Left renal cortex interstitium (tissue), 4 donors: ENCODE measurements at places on chromosomes 1 and 21. TPM values are rescaled to one million over a fixed set of nuclear protein-coding genes. Genes with fewer than 3 reads are reported as not detected.
A peak's percentile ranks its signal among the peaks of the same experiment; 100 is the strongest.

The NUDT17 gene
- polyA plus RNA-seq, result 9.1 TPM

The MSH4 gene
- polyA plus RNA-seq, result 0.21 TPM

The TBX15 gene
- 0.30 TPM for polyA plus RNA-seq

The TMEM39B gene
- 25.5 TPM for polyA plus RNA-seq

The GJB5 gene
- polyA plus RNA-seq, result not detected

The RPF1 gene
- 44.3 TPM for polyA plus RNA-seq

The NPPB gene
- polyA plus RNA-seq, result not detected

The HCN3 gene
- 8.4 TPM for polyA plus RNA-seq

The IL10 gene
- not detected for polyA plus RNA-seq

The CRB1 gene
- 3.0 TPM for polyA plus RNA-seq

The S100A3 gene
- polyA plus RNA-seq, result 0.52 TPM

The PLOD1 gene
- 94.9 TPM for polyA plus RNA-seq

The DUSP10 gene
- polyA plus RNA-seq, result 2.9 TPM

The OR2L3 gene
- polyA plus RNA-seq, result not detected

The RPTN gene
- not detected for polyA plus RNA-seq

The CYP2J2 gene
- polyA plus RNA-seq, result 1.2 TPM

The HDAC1 gene
- polyA plus RNA-seq, result 159 TPM

DNA sequence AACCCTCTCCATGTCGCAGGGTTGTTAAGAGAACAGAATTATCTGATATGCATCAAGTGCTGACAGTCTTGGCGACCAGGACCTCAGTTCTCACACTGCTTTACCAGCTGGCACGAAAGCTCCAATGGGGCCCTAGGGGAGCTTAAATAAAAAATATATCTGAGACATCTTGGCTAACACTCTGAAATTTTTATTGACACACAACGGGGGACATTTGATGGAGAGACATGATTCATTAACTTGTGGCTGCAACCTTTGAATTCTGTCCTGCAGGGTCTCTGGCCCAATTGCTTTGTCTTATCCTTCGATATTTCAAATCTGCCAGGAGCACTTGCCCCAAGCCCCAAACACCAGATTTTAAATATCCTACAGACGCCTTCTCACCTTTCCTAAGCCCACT, 567.0 kb downstream of the AJAP1 start:
- DNase-seq, result no peak

GRCh38 chr1:205750138-205751035, at the start of gene NUCKS1:
NUCKS1 (minus strand) TSS chr1:205750182; CDS start chr1:205749973, 209 bp downstream.
- DNase-seq, result peak; percentile 98

DNA sequence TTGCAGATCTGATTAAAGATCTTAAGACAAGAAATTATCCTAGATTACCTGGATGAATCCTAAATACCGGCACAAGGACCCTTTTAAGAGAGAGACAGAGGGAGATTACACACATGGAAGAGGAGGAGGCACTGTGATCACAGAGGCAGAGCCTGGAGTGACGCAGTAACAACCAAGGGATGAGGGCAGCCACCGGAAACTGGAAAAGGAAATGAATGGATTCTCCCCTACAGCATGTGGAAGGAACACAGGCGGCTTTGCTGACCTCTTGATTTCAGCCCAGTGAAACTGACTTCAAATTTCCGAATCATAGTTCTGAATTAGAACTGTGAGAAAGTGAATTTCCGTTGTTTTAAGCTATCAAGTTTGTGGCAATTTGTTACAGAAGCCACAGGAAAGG, 50.2 kb upstream of the IVNS1ABP start:
- no peak for DNase-seq

DNA sequence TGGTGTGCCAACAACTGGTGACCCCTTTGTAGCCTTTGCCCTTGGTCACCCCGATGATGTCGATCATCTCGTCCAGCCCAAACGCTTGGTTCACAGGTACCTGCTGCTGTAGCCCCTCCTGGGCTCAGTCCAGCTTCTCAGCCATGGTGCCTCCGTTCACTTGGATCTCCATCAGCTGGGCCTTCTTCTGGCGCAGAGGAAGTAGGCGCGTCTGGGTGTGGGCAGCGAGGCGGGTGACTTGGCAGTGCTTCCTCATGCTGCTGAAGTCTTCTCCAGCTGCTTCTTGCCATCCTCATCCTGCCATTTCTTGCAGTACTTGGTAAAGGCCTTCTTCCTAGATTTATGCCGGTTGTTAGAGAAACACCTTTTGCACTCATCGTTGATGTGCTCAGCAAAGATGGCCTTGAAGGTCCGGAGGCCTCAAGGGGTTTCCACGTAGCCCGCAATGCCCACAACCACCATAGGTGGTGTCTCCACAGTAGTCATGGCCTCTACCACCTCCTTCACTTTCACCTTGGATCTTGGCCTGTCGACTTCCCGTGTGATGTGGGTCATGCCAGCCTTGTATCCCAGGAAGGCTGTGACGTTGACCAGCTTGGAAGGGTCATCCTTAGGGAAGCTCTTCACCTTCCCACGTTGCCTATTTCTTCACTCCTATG, 13.0 kb downstream of the DOP1B start:
- DNase-seq, result no peak

- no peak for DNase-seq
Measured at GRCh38 chr1:59123081-59123681, 173.7 kb upstream of the FGGY start.

DNA sequence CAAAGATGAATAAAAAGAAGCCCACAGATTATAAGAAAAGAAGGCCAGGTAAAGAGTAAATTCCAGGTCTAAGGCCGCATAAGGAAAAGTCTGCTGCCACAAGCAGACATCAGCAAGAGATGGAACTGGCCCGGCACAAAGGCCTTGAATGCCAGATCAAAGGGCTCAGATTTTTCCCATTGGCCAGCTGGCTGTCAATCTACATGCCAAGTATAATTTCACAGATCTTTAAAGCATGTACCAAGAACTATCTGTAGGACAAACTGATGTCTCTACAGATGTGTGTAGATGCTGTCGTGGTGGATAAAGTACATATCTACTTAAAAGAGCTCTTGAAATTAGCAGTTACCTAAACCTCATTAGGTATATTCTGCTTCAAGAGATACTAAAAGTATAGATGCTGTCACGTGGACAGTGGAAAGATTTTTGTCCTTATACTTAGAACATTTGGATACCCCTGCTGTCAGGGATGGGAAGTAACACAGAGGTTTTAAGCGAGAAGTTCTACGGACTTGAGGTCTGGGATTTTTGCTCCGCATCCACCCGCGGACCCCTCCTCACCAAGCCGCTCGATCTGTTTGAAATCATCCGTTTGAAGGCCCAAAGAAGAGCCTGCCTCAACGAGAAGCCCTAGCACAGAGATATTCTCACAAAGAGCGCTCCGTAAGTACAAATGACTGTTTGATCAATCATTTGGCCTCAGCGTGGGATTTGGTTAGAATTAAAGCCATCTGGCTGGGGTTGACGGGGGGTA, 10.1 kb downstream of the GLIS1 start:
- DNase-seq, result no peak

GRCh38 chr21:34813266-34813894, 144.6 kb downstream of the CLIC6 start:
- DNase-seq, result no peak

- no peak for DNase-seq
Measured at GRCh38 chr1:75423616-75424015, 187.3 kb downstream of the SLC44A5 start.

DNA sequence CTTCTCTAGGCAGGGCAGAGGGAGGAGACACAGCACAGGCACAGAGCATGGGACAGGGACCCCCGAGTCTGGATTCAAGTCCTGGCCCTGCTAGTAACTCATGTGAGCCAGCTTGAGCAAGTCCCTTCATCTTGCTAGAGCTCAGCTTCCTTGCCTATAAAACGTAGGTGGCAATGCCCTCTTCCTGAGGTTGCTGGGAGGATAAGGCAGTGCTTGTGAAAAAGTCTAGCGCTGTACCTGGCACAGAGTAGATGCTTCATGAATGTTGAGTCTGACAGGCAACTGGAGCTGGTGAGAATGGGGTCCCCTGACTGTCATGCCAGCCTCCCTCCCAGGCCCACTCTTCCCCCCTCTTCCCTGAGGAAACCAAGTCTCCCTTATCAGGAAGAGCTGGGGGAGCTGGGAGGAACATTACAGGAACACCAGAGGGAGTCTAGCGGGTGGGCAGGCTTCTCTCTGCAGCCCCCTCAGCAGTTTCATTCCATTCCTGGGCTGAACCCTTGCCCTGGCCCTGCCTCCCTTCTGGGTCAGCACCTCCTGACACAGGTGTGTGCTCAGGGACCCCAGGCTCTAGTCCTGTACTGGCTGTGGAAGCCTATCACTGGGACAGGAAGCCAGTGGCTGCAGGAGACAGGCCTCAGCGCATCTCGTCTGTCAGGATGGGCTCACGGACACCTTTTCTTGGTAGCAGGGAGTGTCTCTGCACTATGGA, 9.9 kb downstream of the CHRNB2 start:
- no peak for DNase-seq

DNA sequence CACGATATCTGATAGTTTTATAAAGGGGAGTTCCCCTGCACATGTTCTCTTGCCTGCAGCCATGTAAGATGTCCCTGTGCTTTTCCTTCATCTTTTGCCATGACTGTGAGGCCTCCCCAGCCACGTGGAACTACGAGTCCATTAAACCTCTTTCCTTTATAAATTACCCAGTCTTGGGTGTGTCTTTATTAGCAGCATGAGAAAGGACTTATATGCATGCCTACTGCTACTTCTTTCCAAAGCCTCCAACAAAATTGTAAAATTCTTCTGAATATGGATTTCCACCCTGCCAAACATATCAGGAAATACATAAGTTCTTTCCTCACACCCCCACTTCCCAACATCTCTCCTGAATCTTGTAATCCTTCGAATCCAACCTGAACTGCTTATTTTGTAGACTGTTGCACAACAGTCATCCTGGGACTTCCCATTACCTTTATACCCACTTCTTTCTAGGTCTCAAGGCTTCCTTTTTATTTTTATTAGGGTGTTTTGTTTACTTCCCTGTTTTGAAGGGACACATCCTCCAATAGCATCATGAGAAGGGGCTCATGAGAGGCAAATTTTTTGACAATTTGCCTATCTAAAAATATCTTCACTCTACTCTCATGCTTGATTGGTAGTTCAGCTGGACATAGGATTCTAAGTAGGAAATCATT, 67.5 kb upstream of the MUTYH start:
- no peak for DNase-seq

DNA sequence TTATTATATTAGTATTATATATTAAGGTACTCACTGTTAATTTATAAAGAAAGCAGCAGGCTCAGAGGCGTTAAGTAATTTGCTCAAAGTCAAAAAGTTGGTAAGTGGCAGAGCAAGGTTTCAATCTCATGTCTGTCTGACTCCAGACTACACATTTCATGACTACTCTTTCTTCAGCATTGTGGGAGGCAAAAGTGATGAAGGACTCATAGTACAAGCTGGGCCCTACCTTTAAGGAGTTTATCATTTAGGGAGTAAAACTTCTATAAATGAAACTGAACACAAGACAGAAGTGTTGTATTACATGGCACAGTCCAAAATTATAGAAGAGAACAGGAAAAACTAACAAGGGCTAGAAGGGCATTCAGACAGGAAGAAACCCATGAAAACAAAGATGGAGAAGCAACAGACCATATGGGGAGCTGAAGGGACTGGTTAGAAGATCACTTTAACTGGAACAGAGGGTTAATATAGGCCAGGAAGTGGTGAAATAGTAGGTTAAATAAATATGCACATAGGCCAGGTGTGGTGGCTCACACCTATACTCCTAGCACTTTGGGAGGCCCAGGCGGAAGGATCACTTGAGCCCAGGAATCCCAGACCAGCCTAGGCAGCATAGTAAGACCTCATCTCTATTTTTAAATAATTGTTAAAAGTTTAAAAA, 11.5 kb downstream of the SORT1 start:
- DNase-seq, result no peak

DNA sequence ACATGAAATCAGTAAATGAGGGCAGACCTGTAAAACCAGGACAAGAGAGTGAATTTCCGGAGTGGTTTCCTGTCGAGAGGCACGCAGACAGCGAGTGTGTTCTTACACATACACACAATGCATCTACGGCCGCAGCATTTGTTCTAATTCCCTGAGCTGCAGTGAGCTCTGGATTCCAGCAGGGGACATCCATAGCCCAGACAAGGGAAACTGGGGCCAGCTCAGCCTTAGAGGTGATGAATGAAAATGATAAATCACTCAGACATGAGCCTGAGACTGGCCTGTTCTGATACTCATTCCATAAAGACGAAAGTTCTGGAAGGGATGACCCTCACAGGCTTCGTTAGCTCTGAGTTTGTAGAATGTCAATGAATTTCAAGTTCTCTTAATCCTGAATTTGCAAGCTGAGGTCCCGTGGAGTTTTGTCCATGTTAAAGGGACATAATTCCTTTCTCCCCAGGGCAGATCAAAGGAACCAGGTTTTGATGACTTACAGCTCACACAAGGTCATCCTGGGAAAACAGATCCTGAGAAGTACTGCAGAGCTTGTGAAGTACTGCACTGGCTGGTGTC, 207.9 kb upstream of the C1orf87 start:
- no peak for DNase-seq

GRCh38 chr1:91245435-91245834, 159.2 kb downstream of the HFM1 start:
- DNase-seq, result no peak

- no peak for DNase-seq
Measured at GRCh38 chr21:27480841-27481261, 514.0 kb upstream of the ADAMTS5 start.

DNA sequence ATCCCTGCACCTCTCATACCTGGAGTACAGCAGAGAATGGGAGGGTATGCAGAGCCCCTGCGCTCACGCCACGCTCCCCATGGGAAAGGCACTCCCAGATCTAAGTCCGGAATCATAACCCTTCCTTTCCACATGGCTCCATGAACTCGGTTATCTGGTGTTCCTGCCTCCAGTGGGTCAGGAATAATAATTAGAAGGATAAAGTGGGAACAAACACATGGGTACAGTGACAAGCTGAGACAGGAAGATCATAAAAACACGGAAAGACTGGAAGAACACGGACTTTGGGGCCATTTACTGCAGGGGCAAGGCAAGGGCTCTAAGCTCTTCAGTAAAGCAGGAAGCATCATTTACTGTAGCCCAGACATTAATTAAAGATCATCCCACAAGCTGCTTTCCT, 48.6 kb downstream of the FOXO6 start:
- no peak for DNase-seq

DNA sequence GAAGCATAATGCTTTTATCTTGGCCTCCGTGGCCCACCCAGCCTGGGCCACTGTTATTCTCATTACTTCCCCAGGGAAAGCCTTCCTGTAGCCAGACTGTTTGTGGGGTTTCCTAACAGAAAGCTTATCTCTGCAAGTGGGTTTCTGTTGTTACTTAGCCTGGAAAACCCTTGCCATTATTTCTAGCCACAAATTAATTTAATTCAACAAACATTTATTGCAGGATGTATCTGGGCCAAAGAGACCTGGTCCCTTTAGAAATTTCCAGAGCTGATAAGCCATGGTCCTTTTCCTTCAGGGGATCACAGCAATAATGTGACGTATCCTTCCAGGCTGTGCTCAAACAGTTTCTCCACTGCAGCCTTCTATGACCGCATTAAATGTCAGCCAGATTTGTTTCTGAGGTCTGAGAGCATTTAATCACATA, 20.9 kb downstream of the TNN start:
- no peak for DNase-seq

GRCh38 chr1:246291127-246291526, 216.0 kb downstream of the SMYD3 start:
- DNase-seq, result no peak
